LHCN-M2 (cell line): ENCODE measurements at places on chromosomes 11 and 22. TPM values are rescaled to one million over a fixed set of nuclear protein-coding genes. Genes with fewer than 3 reads are reported as not detected.
A peak's percentile ranks its signal among the peaks of the same experiment; 100 is the strongest.

Gene PIWIL4
- total RNA-seq: 0.52 and 1.2 TPM in 2 replicates

Gene MPEG1
- total RNA-seq: not detected in 2 replicates

Gene CEP126
- 1.6 and 2.0 TPM in 2 replicates for total RNA-seq

- DNase-seq: peak; percentile 89
Observed at GRCh38 chr11:134120921-134121526, 52.2 kb downstream of the JAM3 start.

GRCh38 chr11:10390375-10390774 lies 64.7 kb upstream of the AMPD3 start:
- no peak for DNase-seq

GRCh38 chr11:78370406-78371172 lies 47.0 kb downstream of the GAB2 start:
- DNase-seq: peak; percentile 25

GRCh38 chr22:37269936-37270678 lies 12.2 kb upstream of the CYTH4 start:
- DNase-seq: no peak

DNA sequence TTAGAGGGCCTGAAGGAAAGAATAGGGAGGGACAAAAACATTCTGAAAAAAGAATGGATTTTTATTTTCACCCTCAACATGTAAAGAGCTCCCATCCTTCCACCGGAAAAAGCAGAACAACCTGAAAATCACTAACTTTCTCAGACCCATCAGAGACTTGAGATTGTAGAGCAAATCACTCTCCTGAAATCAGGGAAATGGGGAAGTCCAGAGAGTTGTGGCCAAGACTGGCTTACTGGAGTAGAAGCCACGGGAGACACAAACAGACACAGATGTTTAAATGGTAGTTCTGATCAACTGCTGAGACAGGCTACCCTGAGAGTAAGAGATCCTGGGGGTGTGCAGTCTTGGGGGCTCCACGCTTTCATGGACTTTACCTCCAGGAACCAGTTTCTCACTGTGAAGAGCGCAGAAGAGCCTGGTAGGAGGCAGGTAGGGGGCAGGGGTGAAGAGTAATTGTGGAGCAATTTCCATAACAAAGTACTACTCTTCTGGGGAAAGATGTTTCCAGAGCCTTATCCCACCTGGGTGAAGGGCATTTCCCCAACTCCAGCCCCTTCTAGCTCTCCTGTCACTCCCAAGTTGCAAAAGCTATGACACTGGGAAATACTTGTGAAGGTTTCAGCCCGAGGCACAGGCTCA lies 47.1 kb downstream of the ASCL2 start:
- no peak for DNase-seq

DNA sequence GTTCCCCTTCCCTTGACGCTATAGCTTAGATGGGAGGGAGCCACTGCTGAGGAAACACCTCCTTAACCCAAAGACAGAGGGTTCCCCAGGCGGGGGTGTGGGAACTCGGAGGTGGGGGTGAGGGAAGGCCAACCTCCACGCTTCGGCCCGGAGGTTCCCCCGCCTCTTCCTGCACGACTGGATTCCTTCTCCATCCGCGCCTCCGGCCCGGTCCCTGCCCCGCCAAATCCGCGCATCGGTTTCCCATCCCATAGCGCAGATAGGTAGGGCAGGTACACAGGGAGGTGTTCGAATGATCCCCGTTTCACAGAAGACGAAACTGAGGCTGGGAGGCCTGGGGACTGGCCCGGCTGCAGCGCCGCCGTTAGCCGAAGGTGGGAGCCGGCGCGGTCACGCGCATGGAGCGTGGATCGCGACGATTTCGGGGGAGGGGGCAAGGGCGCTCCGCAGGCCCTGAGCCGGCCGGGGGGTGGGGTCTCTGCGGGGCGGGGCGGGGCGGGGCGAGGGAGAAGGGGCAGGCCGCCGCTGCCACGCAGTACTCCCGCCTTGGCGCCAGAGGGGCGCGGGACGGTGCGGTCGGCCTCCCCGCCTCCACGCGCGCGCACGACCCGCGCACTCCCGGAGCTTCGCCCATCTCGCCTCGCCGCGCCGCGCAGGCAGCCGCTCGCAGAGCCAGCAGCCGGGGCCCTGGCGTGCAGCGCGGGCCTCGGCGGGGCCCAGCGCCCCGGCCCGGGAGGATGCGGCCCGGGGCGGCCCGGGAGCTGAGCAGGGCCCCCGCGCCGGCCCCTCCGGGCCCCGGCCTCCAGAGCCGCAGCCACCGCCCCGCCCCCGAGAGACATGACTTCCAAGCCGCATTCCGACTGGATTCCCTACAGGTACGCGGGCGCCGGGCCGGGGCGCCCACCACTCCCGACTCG lies at the start of gene TUB:
Gene TUB (plus strand): TSS at position 538 of the 917 bp plus-strand sequence. CDS start 300 bp downstream, at position 838.
- no peak for DNase-seq

GRCh38 chr11:45180179-45180847 lies 33.9 kb downstream of the PRDM11 start:
- peak; percentile 11 for DNase-seq

DNA sequence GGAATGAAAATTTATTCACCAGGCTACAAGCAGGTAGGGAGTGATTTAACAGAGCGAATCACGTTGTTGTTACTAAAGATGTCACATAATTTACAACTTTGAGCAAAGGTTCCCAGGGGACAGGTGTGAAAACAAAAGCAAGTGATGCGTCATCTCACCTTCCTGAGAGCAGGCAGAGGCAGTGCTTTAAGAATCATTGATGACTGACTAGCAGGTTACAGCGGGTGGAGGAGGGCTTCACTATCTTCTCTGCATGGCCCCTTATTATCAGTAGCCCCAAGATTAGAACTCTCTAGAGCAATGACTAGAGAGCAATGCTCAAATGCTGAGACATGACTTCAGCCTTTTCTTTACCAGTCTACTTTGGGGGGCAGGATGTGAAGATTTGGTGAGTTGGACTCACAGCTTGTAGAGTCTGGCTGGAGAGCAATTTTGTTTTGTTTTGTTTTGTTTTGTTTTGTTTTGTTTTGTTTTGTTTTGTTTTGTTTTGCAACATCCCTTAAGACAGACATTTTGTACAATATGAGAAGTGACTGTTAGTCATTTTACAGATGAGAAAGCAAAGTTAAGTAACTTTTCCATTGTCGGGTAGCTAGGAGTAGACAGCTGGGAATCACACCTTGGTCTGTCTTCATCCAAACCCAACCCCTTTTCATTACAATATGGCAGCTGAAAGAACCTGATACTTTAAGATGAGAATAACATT lies 84.8 kb downstream of the SLC1A2 start:
- peak; percentile 81 for DNase-seq

DNA sequence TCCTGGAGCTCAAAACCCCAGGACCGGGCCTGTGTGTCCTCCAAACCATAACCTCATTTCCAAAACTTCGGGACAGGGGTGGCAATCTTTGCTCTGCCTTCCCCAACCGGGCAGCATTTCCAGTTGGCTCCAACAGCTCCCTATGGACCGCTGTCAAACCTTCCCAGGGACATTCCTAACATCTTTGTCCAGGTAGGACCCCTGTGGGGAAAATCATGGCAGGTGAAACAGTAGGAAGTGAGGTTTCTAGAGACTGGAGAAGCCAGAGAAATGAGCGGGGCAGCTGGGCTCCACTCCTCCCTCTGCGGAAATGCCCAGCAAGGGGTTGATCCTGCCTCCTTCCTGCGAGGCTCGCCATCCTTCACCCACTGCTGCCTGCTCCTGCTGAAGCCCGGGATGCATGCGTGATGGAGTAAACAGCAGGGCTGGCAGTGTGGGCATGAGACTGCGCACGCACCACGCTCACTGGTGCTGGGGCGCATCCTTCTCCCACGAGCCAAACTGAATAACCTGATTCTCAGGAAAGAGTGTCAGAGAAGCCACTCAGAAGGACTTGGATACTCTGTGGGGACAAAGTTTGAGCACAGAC lies 136.4 kb downstream of the BUD13 start:
- no peak for DNase-seq
